ENCODE measurements at places on chromosomes 2 and 18.

DNA sequence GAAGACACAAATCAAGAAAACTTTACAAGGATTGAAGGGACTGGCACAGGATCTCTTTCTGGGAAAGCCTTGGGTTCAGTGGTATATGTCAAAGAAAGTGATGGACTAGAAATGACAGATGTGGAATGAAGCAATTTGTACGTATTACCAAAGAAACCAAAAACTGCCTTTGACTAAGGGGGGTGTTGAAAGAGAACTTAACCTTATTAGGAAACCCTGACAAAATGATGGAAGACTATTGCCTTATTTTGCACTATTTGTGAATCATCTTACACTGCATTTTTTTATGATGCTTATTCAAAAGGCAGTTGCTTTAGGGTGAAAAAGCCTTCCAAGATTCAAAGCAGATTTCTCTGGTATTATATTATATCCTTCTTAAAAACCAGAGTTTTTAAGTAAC is 4.0 kb downstream of the TSGA10 start:
- DNase-seq, result no peak

DNA sequence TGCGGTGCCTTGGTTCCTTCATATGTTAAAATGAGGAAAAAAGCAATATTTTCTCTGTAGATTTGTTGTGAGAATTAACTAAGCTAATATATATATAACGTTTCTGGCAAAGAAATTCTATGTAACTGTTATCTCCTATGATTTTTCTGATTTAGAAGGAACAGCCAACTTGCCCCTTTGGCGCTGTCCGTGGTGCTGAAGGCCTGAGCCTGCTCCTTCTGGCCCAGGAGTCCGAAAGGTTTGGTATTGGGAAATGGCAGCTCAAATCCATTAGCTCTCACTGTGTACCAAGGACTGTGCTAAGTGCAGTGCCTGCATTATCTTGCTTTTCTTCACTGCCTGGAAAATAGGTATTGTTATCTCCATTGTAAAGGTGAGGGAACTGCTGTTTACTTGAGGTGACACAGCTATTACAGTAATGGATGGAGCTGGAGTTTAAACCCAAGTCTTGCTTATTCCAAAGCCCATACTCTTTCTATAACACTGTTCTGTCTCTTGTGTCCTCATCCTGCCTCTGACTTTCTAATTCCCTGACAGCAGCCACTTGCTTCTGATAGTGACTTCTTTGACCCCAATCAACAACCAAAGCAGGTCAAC is 52.2 kb downstream of the C1QL2 start:
- no peak for DNase-seq

- no peak for DNase-seq
These were observed 466.1 kb downstream of the TGIF1 start for GRCh38 chr18:3916082-3916481.

GRCh38 chr18:9578306-9578705 is 36.1 kb downstream of the PPP4R1 start:
- no peak for DNase-seq

- DNase-seq, result no peak
These were observed 45.8 kb downstream of the TCF7L1 start for GRCh38 chr2:85178980-85179411.

DNA sequence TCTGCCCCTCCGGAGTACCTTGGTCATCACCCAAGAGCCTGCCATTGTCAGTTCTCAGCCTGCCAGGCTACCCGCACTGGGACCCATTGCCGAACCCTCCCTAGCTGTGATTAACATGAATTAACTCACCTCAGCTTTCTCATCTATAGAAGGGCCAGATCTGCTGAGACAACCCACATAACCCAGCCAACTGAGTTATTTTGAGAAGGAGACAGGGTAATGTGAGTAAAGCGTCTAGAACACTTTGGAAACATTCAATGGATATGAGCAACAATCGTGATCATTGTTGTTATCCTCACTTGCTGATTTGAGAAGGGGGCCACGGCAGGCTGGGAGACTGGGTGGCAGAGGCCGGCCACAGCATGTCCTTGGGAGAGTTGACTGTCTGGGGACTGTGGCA is 196.8 kb downstream of the GLI2 start:
- no peak for DNase-seq

DNA sequence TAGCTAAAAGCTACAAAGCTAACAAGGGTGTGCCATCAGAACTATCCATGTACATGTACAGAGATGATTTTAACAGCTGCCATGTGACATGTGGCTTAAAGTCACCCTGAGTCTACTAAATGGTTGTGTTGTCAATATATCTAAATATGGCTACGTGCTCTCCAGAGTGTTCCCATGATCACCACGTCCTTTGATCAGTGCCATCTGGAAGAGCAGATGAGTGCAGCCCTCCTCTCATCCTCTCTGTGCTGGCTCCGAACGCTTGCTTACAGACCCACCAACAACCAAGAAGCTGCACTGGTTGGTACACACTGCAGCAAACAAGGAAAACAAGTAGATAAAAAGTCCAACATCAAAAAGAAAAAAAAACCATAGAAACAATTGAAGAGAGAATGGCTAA is 88.6 kb upstream of the NARS1 start:
- DNase-seq, result no peak

DNA sequence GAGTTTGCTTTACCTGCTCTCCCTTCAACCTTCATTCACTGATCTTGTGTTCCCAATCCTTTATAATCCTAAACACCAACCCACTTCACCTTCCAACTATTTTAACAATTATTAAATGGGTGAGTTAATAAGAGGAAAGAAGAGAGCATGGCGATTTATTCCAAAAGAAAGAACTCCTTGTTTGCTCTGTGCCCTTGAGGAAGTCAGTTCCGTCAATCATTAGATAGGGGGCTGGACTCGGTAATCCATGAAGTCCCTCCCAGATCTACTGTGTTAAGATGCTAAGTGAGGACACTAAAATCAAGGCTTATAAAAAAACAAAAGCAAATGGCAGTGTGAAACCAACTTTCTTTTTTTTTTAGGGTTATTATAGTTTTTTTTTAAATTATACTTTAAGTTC is 589.9 kb downstream of the XIRP2 start:
- DNase-seq, result no peak

- DNase-seq, result no peak
These were observed 20.6 kb upstream of the NDUFV2 start for GRCh38 chr18:9081940-9082339.

DNA sequence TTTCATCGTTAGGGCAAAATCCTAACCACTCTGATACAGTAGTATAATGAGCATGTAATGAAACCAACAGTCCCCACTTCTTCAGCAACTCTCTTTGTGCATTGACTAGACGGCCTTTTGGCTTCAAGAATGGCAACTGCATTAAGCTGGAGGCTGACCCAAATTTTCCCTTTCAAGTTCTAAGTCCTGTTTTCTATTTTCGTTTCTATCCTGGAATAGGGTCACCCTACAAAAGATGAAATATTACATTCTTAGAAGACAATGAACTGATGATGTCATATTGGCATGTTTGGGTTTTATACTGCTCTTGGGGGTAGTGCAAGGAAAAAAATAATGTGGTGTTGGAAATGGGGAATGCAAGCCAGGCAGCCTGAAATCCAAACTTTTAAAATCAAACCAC is 254.4 kb downstream of the ETAA1 start:
- no peak for DNase-seq

- DNase-seq, result no peak
These were observed 2.4 kb downstream of the SMAD7 start for GRCh38 chr18:48948112-48949049.

- no peak for DNase-seq
These were observed 1395.8 kb downstream of the LRP1B start for GRCh38 chr2:140734992-140735391.
